ENCODE measurements at places on chromosomes 4 and X.

DNA sequence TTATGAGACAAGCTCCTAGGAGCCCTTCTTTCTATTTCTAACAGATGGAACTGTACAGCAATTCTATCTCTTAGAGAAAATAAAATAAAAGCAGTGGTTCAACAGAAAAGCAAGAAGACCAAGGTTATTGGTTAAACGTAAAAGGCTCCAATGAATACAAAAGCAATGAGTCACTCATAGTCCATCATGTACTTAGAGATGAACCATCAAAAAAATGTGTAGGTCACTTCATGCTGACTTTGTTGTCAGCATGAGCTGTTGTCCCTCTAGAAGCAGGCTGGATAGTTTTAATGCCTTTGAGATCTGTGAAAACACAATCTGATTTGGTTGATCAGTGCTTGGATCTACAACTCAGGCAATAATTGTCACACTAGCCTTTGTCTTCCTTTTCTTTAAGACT is 378.6 kb upstream of the ANXA10 start:
- no peak for DNase-seq

DNA sequence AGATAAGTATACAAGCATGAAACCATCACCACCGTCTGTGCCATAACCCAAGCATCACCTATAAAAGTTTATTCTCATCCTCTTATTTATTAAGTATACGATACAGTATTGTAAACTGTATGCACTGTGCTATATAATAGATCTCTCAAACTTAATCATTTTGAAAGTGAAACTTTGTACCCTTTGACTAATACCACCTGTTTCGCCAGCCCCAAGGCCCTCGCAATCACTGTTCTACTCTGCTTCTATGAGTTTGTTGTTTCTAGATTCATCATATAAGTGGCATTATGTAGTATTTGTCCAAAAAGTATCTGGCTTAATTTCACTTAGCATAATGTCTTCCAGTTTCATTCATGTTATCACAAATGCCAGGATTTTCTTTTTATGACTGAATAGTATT is 72.1 kb upstream of the DOCK11 start:
- DNase-seq = peak; percentile 10

DNA sequence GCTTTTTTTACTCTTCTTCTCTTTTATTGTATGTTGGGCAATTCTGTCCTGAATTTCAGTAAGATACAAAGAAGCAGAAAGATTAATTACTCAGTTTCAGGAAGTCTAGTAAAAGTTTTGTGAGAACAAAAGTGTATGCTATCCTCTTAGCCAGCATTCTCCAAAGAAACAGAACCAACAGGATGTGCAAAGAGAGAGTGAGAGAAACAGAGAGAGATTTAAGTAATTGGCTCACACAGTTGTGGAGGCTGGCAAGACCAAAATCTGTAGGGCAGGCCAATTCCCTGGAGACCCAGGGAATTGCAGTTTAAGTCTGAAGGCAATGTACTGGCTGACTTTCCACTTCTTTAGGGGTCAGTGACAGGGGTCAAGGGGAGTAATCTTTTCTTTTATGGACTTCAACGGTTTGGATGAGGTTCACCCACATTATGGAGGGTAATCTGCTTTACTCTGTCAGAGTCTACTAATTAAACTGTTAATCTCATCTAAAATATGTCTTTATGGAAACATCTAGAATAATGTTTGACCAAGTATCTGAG is 59.2 kb upstream of the SLC39A8 start:
- DNase-seq = no peak

- DNase-seq = peak; percentile 85
These were observed 22.5 kb downstream of the MED28 start for GRCh38 chr4:17636696-17637622.

GRCh38 chrX:47503151-47503550 is 20.1 kb upstream of the ZNF41 start:
- no peak for DNase-seq

DNA sequence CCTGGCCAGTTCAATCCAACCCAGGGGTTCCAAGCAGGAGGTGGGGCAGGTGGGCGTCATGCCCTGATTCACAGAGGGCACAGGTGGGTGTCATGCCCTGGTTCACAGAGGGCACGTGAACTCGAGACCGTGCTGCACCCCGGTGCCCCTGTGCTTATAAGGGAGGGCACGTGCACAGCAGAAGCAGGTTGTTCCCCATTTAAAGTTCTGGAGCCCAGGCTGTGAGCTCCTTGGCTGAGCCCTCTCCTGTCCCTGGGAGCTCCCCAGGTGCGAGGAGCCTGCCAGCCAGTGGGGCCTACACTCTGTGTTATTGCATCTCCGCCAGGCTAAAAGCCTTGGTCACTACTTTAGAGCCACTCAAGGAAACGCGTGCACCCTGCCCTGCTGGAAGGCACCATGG is 3.2 kb upstream of the CPZ start:
- no peak for DNase-seq

GRCh38 chr4:37715889-37716402 is 29.8 kb upstream of the RELL1 start:
- peak; percentile 46 for DNase-seq

GRCh38 chr4:1201851-1202525 is 29.6 kb upstream of the SPON2 start:
- DNase-seq = no peak

DNA sequence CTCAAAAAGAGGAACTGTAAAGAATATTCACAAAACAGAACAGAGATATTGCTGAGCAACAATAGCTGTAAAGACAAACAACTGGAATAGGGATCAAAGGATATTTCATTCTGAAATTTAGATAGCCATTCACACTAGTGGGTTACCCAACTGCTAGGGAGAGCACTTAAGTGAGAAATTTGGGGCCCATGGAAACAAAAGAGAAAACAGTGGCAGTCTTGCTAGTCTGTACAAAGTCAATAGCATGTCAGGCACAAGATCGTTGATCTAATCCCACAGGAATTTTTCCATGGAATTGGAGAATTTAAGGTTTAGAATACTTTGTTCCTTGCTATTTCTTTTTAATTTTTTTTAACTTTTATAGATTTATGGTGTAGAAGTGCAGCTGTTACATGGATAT is 467.0 kb downstream of the PCDH18 start:
- no peak for DNase-seq

DNA sequence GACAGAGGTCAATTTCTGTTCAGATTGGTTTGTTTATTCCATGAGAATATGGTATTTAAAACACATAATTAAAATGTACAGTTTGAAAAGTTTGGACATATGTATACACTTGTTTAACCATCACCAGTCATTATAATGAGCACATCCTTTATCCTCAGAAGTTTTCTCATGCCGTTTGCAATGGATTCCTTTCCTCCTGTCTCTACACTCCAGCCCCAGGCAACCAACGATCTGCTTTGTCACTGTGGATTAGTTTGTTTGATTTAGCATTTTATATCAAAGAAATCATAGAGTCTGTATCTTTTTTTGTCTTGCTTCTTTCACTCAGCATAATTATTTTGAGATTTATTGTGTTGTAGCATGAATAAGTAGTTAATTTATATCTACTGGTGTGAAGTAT is 243.0 kb upstream of the TRAM1L1 start:
- DNase-seq = no peak

DNA sequence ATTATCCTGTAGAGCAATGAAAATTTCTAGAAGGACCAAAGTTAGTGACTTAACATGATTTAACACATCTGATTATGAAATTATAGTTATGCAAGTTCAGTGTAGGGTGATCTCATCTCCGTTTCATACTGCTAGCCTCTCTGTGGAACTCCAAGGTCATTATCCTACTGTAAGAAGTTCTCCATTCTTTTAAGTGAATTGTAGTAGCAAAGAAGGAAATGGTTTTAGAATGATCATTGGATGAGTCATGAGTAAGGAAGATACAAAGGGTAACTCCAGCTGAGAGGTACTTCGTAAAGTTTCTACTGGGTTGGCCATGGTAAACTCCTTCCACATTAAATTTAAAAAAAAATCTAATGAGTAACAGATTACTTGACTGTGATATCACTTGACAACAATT is 215.0 kb upstream of the GIMD1 start:
- no peak for DNase-seq

DNA sequence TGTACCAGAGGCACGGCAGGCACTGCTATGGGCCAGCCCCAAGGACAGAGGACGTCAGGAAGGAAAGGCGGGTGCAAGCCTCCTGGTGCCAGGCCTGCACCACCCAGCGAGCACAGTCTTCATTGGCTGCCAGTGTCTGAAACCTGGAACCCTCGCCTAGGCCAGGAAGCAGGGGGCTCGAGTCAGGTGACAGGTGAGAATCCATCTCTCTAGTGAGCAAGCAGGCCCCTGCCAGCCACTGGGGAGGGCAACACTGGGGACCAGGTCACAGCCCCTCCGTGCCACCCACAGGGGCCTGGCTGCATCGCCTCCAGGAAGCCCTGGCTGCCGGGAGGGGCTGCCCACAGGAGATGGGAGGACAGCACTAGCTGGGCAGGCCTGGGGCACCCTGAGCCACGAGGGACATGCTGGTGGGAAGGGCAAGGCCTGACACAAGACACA is 6.9 kb upstream of the HAUS3 start:
- no peak for DNase-seq

DNA sequence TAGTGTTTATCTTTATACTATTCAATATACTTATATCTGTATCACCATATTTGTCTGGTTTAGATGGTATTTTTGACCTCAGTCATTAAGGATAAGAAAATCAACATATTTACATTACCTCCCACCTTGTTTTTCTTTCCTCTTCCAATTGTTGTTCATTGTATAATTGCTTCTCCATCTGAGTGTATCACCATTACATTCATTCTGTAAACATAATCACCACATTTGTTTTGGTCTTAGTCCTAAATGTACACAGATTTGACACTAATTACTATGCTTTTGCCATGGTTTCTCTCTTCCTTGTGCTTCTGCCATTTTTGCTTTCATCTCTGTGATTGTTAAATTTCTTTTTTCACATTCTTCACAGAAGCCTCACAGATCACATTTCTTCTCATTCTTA is 12.7 kb downstream of the ARMCX6 start:
- no peak for DNase-seq

DNA sequence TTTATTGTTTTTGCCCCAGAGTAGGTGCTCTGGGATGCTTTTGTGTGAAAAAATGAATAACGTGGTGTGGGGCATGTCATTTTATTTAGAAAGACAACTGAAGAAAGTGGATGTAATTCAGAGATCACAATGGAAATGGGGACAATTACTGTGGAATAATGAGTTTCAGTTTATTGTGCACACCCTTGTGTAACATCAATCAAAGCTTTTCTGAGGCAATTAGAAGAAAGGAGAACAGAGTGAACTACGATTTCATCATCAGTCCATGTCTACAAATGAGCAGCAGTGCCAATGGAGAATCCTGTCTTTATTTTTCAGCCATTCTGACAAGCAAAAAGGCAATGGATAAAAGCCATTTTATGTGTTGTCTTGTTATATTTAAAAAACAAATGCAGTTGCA is 339.2 kb downstream of the TMA16 start:
- DNase-seq = no peak

- DNase-seq = no peak
These were observed 27.6 kb downstream of the NUDT6 start for GRCh38 chr4:122894827-122895226.

- DNase-seq = no peak
These were observed 1551.1 kb upstream of the AGA start for GRCh38 chr4:178993306-178993705.

DNA sequence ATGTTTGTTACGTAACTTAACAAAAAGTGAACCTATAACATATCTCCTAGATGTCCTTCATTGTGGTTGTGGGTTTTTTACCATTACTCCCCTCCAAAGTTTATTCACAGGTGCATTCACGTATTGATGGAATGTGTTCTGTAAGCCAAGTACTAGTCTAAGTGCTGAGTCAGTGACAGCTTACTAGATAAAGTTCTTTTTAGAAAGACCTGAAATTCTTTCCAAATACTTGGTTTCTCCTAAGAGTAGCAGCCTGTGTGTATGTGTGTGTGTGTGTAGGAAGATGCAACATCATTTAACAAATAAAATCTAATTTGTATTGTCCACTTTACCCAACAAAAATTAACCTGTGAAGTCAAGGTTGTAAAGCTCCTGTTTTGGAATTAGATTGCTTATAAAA is 22.1 kb downstream of the NAP1L5 start:
- DNase-seq = no peak

DNA sequence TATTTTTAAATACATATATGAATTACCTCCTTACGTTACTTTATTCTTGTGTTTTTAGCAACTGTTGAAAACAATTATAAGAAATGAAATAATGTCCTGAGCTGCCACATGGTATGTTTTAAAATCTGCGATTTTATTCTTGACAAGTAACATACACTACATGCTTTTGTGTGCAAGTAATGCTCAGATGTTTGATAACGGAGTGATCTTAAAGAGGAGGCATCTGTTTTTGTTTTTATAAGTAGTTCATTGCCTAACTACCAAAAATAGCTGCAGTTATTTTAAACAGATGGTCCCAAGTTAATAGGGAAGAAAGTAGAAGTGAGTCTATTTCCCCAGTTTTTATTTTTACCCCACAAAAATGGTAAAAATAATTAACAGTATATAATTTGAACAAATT is 55.2 kb downstream of the GAB1 start:
- DNase-seq = no peak

DNA sequence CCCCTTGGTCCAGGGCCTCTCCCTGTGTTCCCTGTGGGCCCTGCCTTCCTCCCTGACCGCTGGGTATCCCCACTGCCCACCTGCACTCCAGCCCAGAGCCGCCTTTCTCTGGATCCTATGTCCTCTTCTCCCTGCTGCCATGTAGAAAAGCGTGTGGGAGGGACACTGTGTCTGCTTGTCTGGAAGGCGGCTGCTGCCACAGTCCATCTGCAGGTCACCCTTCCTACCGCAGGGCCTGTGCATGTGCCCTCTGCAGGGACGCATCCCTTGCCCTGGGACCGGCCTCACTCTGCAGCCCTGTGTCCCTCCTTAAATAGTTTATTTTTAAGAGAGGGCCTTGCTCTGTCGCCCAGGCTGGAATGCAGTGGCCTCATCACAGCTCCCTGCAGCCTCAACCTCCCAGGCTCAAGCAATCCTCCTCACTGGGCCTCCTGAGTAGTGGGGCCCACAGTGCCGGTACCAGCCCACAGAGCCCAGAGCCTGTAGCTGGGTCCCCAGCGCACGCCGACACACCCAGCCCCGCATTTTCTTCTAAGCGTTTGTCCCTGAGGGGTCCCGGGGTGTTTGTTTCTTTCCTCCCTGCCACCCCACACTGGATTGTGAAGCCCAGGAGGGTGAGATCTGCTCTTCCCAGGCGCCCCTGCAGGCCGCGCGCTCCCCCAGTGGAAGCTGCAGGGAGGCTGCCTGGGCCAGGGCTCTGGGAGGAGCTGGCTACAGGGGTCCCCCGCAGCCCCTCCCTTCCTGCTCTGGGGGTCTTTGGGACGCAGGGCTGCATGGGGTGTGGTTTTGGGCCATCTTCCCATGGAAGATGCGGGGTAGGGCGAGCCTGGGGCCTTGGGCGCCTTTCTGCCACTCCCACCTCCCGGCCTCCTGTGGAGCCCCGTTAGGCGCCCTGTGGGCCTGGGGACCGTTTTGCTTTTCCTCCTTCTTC is 12.8 kb upstream of the NAT8L start:
- peak; percentile 28 for DNase-seq
